ENCODE measurements at places on chromosomes 4 and X. TPM values are rescaled to one million over a fixed set of nuclear protein-coding genes. Genes with fewer than 3 reads are reported as not detected.

The LONRF3 gene
- not detected for polyA plus RNA-seq

The TMEM128 gene
- polyA plus RNA-seq: 24.8 TPM

The LINC00632 gene
- not detected for polyA plus RNA-seq

The F8A1 gene
- 7.0 TPM for polyA plus RNA-seq

The FSTL5 gene
- polyA plus RNA-seq: not detected

The CCKAR gene
- polyA plus RNA-seq: not detected

The PHKA1 gene
- not detected for polyA plus RNA-seq

The PRICKLE3 gene
- polyA plus RNA-seq: 8.0 TPM

The PCDH10 gene
- polyA plus RNA-seq: not detected

The BMX gene
- polyA plus RNA-seq: not detected

DNA sequence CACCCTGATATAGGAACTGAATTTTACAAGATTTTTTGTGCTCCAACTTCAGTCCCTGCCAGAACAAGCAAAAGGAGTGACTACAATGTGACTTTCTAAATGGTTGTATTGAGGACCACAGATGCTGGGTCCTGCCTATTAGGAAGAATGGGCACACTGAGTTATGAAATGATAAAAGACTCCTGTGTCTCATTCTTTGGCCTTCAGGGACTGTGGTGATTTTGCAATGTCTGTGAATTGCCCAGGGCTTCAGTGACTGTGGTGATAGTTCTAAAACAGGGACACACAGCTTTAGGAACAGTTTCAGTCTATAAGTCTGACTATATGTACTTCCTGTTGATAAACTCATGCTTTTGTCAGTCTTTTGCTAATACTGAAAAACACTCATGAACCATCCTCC lies 210.2 kb downstream of the DMD start:
- DNase-seq: no peak

- no peak for DNase-seq
These were observed 16.3 kb downstream of the OFD1 start for GRCh38 chrX:13750812-13751211.

DNA sequence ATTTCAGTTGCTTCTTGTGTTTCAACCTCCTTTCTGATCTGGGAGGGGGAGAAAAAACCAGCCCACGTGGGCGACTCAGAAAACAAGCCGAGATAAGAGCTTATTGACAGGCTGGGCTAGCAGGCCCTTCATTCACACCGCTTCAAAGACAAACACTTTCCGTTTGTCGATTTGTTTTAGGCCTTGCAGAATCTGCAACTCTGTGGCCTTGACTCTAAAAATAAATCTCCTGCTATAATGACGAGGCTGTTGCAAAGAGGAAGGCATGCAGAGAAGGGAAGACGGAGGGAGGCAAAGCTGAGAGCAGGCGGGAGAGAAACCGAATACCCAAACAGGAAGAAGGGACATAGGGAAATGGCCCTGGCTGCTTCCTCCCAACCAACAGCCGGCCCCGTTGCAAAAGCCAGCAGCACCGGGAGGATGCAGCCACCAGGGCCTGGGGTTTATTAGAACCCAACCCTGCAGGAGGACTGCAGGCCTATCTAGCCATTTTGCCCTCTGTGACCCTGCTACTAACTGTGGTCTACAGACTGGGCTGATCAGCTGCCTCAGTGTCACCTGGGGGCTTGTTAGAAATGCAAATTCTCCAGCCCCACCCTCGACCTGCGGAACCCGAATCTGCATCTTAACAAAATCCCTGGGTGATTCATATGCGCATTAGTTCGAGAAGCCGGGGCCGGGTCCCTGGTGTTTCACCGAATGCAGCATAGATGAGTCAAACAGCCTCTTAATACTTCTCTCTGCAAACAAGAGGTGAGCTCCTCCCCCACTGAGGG lies 325.5 kb downstream of the BCOR start:
- no peak for DNase-seq

GRCh38 chrX:100913111-100913510 lies 15.6 kb downstream of the XKRX start:
- no peak for DNase-seq

- peak; percentile 7 for DNase-seq
These were observed 275.1 kb downstream of the GPM6A start for GRCh38 chr4:175536852-175537453.

DNA sequence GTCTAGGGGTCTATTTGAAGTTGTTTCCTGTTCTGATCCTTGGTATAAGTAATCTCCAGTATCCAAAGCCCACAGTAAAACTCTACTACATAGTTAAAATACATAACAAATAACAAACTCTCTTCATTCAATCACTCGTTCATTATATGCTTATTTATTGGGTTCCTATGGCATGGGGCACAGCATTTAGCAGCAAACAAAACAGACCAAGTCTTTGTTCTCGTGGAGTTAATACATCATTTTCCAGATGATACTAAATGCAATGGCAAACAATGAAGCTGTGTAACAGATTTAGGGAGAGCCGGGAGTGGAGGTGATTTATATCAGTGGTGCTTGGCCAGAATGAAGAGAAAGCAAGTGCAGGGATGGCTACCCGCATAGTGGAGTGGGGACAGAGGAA lies 36.6 kb upstream of the SPARCL1 start:
- DNase-seq: no peak

DNA sequence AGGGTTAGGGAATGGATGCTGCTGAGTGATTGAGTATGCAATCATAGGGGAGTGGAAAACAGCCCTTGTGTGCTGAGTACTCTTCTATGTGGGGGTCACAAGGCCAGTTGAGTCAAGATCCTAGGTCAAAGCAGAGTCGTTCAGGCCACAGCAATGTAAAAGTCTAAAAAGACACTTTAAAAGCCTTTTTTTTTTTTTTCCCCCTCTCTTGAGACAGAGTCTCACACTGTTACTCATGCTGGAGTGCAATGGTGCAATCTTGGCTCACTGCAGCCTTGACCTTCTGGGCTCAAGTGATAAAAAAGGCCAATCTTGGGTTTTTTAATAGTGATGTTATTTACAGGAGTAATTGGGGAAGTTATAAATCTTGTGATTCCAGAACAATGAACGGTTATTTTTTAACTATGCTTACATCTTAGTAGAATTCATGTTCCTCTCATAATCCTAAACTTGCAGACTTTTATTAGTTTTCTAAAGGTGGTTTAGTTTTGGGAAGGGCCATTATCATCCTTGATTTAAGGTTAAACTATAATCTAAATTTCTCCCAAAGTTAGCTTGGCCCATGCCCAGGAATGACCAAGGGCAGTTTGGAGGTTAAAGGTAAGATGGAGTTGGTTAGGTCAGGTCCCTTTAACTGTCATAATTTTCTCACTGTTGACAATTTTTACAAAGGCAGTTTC lies 82.2 kb upstream of the BMP2K start:
- no peak for DNase-seq

GRCh38 chrX:47247206-47247998 lies 14.6 kb downstream of the USP11 start:
- DNase-seq: no peak

DNA sequence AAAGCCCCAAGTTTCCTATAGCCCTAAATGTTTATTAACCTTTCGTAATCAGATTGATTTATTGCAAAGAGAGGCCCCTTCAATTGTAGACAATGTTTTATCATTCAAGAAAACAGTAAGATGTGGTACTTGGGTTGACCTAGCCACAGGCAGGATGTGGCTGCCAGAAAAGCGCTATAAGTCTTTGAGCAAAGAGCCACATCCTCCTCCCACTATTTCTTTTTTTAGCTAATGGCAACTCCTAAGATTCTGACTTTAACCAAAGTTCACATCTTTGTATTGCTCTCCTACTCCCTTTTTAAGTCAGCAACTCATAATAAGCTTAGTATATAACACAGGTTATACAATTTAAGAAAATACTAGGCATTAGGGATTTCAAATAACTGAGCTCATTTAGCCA lies 70.7 kb upstream of the PPP3CA start:
- peak; percentile 51 for DNase-seq

- DNase-seq: no peak
These were observed 118.1 kb upstream of the PRR32 start for GRCh38 chrX:126701380-126701779.

GRCh38 chr4:64781737-64782326 lies 372.6 kb upstream of the TECRL start:
- DNase-seq: no peak

DNA sequence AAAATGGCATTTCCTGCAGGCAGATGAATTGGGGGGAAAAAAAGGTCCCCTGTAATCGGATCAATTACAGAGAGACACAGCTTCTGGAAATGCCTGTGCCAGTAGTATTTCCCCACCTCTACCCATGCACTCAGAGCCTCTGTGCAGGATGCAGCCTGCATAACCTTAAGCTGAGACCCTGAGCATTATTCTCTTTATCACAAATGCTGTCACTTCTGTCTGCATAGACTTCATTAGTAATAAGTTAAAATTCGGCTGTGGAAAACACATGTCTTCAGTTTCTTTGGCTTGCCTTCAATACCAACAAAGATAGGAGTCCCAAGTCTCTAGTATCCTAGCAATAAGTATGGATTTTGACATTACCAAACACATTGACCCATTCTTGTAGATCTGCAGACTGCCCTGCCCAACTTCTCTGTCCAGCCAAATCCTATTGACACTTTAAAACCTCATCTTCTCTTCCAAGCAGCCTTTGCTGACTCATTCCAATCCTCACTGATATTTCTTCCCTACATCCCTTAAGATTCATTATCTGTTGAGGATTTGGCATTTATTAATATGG lies 70.8 kb downstream of the LUZP4 start:
- no peak for DNase-seq

DNA sequence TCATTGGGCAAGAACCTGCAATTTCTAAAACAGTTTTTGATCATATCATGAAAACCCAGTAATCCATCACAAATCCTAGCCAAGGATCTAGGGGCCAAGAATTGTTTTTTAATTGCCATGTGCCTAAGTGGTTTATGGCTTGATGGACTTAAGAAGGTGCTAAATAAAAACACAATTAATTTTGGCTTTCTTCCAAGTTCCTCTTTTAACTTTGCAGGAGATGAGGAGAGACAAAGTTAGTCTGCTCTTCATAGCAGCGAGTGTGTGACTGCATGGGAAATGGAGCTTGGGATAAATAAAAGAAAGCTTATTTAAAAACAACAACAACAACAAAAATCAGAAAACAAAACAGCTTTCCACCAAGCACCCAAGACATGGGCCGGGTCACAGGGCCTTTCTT lies 41.4 kb downstream of the ARHGEF9 start:
- no peak for DNase-seq

- DNase-seq: no peak
These were observed 810.7 kb upstream of the AMOT start for GRCh38 chrX:113651306-113651705.

DNA sequence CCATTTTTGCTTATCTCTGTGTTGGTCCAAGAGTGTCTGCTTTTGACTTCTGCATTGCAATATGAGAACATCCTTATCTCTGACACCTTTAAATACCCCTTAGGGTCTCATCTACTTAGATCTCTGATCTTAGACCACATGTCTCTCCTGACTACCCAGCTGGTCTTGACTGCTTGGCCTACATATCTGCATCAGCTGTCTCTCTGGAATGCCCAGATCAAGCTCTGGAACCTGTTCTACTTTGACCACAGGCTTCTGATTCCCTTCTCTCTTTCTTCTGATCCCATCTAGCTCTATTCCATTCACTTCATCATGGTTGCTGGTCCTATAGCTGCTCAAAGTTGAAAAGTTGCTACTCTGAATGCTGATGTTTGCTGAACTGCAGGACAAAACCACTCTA lies 301.2 kb downstream of the MAPK10 start:
- DNase-seq: no peak

GRCh38 chr4:26252349-26253025 lies 68.3 kb upstream of the RBPJ start:
- DNase-seq: peak; percentile 27

- no peak for DNase-seq
These were observed 99.3 kb downstream of the IRF2 start for GRCh38 chr4:184375027-184375426.

DNA sequence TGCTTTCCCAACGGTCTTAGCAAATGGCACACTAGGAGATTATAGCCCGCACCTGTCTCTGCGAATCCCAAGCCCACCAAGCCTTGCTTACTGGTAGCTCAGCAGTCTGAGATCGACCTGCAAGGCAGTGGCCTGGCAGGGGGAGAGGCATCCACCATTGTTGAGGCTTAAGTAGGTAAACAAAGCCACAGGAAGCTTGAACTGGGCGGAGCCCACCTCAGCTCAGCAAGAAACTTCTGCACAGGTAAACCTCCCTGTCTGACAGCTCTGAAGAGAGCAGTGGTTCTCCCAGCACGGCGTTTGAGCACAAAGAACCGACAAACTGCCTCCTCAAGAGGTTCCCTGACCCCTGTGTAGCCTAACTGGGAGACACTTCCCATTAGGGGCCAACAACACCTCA lies 42.8 kb downstream of the BRWD3 start:
- DNase-seq: no peak

DNA sequence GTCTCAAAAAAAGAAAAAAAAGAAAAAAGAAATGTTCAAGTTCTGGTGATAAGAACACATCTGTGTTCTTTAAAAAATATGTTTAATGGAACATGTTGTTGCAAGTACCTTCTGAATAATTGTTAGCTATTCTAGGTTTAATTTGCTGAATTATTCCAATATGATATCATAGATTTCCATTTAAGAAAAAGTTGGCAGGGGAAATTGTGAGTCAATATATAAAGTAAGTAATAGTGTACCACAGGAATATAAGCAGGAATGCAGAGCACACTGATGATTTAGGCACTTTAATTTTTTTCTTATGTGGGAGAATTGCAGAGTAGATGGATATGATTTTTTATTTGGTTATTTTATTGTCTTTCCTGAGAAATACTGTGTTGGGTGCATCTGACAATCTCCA lies 190.7 kb downstream of the RPA4 start:
- no peak for DNase-seq

GRCh38 chrX:3451571-3451970 lies 105.1 kb upstream of the MXRA5 start:
- DNase-seq: no peak

DNA sequence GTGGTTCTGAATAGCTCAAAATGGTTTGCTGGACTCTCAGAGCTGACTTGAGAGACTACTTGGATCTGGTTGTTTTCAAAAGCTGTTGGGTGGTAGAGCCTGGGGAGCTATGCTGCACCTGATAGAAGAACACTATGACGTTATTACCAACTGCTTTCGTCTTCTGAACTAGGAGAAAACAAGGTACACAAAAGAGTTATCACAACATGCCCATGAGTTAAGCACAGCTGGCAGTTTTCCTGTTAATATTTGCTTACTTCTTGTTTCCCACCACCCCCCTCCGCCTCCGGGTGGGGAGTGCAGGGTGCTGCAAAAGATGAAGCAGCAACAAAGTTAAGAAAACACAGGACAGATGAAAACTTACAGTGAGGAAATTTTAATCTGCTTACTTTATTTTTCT lies 69.1 kb downstream of the RASL11B start:
- DNase-seq: no peak

DNA sequence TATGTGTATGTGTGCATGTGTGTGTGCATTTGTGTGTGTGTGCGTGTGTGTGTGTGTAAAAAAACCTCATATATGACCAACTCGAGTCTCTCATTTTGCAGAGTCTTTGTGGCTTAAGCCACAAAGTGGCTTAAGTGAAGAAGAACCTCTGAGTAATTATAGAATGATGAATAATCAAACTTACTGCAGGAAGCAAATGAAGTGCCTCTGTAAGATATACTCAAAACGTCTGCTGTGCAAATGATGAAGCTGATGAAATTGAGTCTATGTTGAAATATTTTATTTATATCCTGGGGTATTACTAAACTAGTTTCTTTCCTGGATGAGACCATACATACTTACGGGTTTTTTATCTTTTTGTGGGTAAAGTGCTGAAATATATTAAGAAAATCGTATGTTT lies 1198.7 kb downstream of the PCDH7 start:
- no peak for DNase-seq

GRCh38 chrX:20988804-20989203 lies 385.4 kb upstream of the CNKSR2 start:
- no peak for DNase-seq
